ENCODE measurements at places on chromosomes 4 and X.
A peak's percentile ranks its signal among the peaks of the same experiment; 100 is the strongest.

GRCh38 chr4:16082426-16083240 lies 1.2 kb downstream of the PROM1 start:
- H3K27me3 ChIP-seq, result peaks cover 85% of the 10 kb centered on the region
- peak overlapping the region; percentile 44 for H3K4me3 ChIP-seq
- peaks cover 29% of the 10 kb centered on the region for H3K4me1 ChIP-seq
- peak overlapping the region; percentile 3 for H3K27ac ChIP-seq

DNA sequence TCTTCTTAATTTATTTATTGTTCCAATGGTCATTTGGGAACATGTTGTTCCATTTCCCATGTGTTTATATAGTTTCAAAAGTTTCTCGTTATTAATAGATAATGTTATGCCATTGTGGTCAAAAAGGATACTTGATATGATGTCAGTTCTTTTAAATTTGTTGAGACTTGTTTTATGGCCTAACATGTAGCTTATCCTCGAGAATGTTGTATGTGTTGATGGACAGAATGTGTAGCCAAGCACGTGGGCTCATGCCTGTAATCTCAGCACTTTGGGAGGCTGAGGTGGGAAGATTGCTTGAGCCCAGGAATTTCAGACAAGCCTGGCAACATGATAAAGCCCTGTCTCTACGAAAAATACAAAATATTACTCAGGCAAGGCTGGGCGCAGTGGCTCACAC lies 168.5 kb upstream of the USP38 start:
- H3K27ac ChIP-seq, result no peak overlapping the region
- H3K4me1 ChIP-seq, result no peaks in the 10 kb centered on the region
- H3K36me3 ChIP-seq, result no peaks in the 10 kb centered on the region
- DNase-seq, result no peak

- H3K4me3 ChIP-seq, result no peak overlapping the region
- H3K27me3 ChIP-seq, result no peaks in the 10 kb centered on the region
- H3K4me1 ChIP-seq, result no peaks in the 10 kb centered on the region
- no peak overlapping the region for H3K27ac ChIP-seq
- no peak for DNase-seq
- no peaks in the 10 kb centered on the region for H3K36me3 ChIP-seq
These were observed 39.7 kb downstream of the PRSS12 start for GRCh38 chr4:118313098-118313497.

- no peak overlapping the region for H3K27ac ChIP-seq
- no peaks in the 10 kb centered on the region for H3K36me3 ChIP-seq
- DNase-seq, result no peak
- H3K4me3 ChIP-seq, result no peak overlapping the region
These were observed 114.8 kb downstream of the AMELX start for GRCh38 chrX:11408109-11408405.

Data from esophagus squamous epithelium (tissue), 5 donors.